ENCODE measurements at places on chromosomes 16 and 17. TPM values are rescaled to one million over a fixed set of nuclear protein-coding genes. Genes with fewer than 3 reads are reported as not detected.

ANKFN1 gene
- not detected for total RNA-seq

TEX14 gene
- under 0.01 TPM for total RNA-seq

KRTAP17-1 gene
- not detected for total RNA-seq

KRTAP4-3 gene
- total RNA-seq: not detected

TELO2 gene
- 10.2 TPM for total RNA-seq

RAPGEFL1 gene
- total RNA-seq: 0.87 TPM

HP gene
- total RNA-seq: 0.20 TPM
